ENCODE measurements at places on chromosomes 5 and 9.

- DNase-seq: no peak
Observed at GRCh38 chr9:121453232-121453892, 46.3 kb downstream of the GGTA1 start.

DNA sequence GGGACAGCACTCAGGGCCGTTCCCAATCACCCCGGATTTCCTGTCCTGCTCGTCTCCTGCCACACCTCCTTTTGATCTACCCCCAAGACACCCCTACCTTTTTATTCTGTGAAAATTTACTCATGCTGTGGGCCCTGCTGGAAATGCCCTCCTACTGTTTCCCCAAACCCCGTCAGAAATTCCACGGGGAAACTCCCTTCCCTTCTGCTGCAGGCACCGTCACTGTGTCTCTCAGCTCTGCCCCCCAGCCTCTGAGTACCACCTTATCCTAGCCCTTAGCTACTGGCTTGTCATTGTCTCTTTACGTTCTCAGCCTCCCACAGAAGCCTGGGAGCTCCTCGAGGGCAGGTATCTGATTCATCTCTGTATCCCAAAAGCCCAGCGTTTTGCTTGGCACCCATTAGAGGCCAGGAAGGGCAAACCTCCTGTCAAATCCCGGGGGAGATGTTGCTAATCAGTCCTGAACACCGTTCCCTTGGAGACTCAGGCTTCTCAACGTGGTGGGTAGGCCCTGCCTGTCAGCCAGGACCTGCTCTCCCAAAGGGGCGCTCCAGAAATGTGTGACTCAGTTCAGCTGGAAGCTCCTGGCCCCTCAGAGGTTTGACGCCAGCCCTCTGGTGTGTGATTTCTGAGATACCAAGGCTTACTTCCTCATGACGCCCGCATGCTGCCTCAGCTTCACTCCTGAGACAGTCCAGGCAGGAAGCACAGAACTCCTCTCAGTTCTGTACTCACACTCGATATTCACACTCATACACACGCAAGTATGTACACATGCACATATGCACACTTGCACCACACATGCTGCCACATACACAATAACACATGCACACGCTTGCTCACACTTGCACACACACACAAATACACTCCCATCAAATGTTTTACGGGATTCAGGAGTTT lies 50.7 kb upstream of the GRHPR start:
- no peak for DNase-seq

DNA sequence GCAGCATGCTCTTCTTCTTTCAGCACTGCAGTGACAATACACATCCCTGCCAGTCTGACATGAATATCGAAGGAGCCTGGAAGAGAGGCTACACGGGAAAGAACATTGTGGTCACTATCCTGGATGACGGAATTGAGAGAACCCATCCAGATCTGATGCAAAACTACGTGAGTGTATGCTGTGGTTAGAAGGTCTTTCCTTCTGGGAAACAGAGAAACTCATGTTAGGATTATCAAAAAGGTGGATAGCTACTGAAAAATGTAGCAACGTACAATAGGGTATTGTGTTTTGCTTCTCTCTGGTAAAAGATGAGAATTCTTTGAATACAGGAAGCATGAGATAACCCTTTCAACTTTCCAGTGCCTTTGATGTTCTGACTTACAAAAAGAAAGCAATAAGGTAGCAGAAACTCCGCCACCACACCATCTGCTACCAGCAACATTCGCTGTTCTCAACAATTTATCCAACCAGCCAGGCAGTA lies 133.3 kb downstream of the PCSK5 start:
- no peak for DNase-seq

DNA sequence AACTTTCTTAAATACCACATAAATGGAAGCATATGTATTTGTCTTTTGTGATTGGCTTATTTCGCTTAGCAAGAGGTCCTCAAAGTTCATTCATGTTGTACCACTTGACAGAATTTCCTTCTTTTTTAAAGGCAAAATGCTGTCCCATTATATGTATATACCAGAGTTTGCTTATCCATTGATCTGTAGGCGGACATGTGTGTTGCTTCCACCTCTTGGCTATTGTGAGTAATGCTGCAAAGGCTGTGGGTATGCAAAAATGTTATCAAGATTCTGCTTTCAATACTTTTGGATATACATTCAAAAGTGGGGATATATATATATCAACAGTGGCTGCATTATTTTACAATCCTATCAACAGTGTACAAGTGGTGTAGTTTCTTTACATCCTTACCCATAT lies 271.0 kb downstream of the PRR16 start:
- no peak for DNase-seq

DNA sequence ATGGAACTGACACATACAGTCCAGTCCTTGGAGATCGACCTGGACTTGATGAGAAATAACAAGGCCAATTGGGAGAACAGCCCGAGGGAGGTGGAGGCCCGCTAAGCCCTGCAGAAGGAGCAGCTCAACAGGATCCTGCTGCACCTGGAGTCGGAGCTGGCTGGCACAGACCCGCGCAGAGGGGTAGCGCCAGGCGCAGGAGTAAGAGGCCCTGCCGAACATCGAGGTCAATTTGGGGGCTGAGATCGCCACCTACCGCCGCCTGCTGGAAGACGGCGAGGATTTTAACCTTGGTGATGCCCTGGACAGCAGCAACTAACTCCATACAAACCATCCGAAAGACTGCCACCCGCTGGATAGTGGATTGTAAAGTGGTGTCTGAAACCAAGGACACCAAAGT lies 1610.1 kb upstream of the ACO1 start:
- DNase-seq: no peak

- DNase-seq: no peak
Observed at GRCh38 chr5:138230981-138231589, 18.0 kb upstream of the CDC23 start.

DNA sequence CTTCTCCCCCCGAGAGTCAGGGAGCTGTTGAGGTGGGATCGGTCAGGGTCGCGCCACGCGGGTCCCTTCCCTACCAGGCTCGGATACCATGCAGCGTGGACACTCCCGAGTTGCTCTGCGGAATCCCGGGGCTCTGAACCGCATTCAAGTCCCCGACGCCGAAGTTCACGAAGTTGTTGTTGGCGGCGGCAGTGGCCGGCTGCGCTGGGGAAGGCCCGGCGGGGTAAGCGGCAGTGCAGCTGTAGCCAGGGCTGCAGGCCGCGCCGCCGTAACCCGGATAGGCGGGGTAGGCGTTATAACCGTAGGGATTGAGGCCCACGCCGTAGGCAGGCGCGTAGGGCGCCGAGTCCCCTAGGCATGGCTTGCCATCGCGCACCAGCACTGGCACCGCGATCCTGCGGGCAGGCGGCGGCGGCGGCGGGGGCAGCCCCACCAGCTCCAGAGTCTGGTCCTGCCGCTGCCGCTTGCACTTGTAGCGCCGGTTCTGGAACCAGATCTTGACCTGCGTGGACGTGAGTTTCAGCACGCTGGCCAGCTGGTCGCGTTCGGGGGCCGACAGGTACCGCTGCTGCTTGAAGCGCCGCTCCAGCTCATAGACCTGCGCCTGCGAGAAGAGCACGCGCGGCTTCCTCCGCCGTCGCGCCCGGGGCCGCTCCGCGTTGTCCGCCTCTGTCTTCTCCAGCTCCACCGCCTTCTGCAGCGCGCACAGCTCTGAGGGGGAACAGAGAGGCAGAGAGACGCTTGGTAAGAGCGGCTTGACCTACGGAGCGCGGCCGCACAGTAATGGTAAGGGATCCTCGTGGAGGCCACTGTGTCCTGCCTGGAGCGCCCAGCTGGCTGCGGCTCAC lies 2.3 kb downstream of the NKX2-5 start:
- DNase-seq: no peak

DNA sequence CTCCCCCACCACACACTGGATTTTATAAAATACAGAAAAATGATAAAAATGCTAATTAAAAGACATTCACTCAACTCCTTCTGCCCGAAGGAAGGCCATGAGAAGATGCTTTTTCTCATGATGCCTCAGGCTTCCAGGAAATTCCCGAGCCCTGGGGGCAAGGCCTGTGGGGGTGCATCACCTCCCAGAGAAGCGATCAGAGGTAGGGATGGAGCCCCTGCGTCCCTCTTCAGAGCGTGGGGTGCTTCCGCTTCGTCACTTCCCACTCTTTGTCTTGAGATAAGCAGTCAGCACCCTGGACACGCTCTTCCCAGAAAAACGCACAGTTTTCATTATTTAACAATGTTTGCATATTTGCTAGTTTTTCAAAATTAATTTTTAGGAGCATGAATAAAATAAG lies 33.3 kb upstream of the SH3PXD2B start:
- no peak for DNase-seq

Measured in AG04450 (cell line).